ENCODE measurements at places on chromosomes 1 and 21.

- DNase-seq: no peak
Measured at GRCh38 chr1:21247892-21248715, 42.2 kb downstream of the ECE1 start.

DNA sequence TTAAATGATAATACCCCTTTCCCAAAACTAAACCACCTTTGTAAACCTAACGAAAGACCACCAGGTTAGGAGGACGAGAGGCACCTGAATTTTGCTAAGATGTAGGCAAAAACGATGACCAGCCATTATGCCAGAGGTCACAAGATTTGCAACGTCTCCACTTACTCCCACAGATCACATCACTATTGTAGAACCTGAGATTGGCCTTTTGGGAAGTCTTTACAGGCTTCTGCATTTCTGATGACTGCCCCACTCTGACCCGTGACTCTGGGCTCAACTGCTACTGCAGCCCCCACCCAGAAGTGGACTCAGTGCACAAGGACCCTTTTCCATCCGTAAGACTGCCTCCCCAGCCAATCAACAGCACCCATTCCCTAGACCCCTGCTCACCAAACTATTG lies 36.4 kb upstream of the COL6A2 start:
- DNase-seq: no peak

DNA sequence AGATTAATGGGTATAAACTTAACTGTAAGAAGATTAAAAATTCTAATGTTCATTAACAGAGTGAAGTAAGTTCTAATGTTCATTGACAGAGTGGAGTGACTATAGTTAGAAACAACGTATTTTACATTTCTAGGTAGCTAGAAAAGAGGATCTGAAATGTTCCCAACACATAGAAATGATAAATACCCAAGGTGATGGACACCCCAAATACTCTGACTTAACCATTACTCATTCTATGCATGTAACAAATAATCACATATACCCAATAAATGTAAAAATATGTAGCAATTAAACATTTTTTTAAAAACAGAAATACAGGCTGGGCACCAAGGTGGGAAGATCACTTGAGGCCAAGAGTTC lies 62.1 kb downstream of the ABL2 start:
- no peak for DNase-seq

GRCh38 chr1:91830242-91831131 lies 55.5 kb downstream of the TGFBR3 start:
- DNase-seq: no peak

DNA sequence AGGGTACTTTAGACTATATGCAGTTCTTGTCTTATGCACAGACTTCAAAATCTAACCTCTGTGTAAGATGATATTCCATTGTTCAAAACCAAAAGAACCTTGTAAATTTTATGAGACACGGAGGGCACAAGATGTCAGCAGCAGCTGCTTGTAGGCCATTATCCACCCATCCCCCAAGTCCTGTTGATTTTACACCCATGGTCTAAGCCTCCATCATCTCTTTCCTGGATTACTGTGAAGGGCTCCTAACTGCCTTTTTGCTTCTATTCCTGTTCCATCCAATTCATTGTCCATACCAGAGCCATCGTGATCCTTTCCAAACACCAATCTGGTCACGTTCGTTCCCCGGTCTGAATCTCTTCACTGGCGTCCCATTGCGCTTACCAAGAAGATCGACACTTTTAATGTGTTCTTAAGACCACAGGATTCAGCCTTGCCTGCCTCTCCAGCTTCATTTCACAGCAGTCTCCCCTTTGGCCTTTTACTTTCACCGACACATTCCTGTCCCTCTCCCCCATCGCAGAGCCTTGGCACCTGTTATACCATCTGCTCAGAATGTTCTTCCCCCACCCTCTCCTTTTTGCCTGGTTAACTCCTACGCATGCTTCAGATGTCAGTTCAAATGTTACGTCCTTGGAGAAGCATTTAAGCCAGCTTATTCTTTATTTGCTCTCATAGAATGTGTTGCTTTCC lies 107.3 kb upstream of the POU3F1 start:
- DNase-seq: no peak

Measured in activated naive CD4-positive, alpha-beta T cell treated with anti-CD3 and anti-CD28 coated beads, Interleukin-2, amount 10 ng/mL, durations not matched to agents 7 days and 5 days (primary cell).